Stimulated activated CD4-positive, alpha-beta T cell treated with anti-CD3 and anti-CD28 coated beads, Interleukin-1b, Interleukin-23, amount 100 ng/mL, for 4 hours (primary cell): ENCODE measurements at places on chromosomes 7 and 10.

GRCh38 chr10:5095687-5096086, 1.5 kb downstream of the AKR1C3 start:
- DNase-seq, result no peak

DNA sequence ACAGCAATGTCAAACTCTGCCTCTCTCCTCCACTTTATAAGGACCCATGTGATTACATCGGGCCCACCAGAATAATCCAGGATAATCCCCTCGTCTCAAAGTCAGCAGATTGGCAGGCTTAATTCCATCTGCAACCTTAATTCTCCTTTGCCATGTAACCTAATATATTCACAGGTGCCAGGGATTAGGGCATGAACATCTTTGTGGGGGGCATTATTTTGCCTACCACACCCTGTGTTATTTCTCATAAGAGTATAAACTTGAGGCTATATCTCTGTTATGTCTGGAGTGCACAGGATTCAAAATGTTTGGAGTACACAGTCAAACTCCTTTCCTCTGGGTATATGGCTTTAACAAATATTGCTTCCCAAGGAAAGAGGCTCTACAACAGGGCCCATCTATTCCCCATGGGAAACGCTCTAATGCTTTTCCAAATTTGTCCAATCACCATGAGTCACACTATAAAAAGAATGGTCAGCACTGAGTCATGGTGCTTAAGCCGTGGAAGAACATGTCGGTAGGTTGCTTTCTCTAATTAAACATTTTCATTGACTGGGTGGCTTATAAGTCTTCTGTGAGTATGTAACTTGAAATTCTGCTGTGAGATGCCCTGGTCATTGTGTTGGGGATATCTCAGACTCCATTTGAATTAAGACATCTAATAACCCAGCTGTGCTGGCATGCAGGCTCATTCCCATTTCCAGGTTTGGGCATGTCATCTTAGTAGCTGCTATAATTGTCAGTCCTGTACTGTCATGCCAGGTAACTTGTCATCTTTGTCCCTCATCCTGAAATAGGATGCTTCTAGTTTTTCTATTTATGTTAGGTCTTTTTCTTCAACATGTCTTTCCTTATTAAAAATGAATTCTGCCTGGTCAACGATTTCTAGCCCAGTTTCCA, 11.5 kb upstream of the AKR1B10 start:
- no peak for DNase-seq

- peak; percentile 6 for DNase-seq
Observed at GRCh38 chr7:66921918-66922486, 977 bp downstream of the TMEM248 start.

DNA sequence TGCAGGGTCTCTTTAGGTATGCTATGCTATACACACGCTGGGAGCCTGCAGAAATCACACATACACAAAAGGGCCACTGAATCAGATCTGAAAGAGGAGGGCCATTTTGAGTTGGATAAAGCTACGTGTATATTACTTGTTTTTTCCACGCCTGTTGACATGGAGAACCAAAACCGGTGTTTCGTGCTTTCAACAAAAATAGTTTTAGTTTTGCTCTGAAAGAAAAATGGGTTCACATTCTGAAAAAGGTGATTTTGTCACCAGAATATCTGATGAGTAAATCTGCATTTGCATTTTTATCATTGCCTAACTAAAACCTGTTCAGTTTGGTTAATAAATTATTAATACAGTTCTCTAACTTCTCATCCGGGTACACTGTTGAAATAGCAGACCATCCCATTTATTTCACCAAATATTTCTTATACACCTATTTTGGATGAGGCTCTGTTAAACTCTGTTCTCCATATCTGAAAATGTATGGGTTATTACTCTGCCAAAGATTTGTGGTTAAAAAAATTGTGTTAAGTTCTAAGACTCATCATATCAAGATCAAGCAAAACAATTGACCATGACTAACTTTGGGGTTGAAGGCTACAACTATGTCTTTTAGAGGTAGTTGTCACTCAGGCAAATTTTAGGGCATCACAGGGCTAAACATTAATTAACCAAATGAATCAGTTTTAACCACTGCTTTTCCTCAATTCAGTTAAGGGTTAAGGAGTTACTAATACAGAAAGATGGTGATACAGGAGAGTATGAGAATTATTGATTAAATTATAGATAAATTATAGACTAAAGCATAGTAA, 101.2 kb upstream of the RPA3 start:
- no peak for DNase-seq

- no peak for DNase-seq
Observed at GRCh38 chr10:101230183-101230917, 1.1 kb upstream of the LBX1 start.

GRCh38 chr7:30430276-30430675, 48.3 kb downstream of the NOD1 start:
- no peak for DNase-seq

GRCh38 chr10:108388706-108389105, 1224.2 kb upstream of the SORCS1 start:
- DNase-seq, result no peak

DNA sequence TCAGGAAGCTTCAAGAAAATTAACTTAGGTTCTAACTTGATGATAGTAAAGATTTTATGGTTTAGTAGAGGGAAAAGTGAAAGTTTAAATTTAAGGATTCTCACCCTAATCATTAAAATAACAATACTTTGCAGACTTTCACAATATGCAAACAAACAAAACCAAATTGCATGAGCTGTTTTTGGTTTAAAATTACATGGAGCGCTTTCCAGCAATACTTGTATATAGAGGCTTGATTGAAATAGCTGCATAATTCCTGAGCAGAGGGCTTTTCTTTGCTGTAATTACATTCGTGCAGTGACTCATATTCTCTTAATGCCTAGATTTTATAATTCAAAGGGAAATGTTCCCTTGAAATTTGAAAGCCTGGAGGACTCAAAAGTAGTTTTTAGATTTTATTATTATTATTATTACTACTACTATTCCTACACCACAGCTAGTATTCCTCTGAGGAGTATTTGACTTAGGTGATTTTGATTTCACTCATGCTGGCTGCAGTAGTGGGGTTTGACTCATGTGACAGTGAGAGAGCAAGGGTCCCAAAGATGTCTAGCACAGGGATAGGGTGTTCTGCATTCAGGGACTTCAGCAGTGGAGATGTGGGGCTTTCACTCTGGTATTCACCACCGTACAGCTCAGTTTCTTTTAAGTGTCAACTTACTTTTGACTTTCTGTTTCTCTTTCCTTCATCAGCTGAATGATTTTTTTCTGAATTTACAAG, 138.1 kb downstream of the ADAM22 start:
- no peak for DNase-seq

- DNase-seq, result no peak
Observed at GRCh38 chr10:10730471-10731043, 287.1 kb upstream of the CELF2 start.

- DNase-seq, result peak; percentile 14
Observed at GRCh38 chr7:134710854-134711624, 64.4 kb downstream of the BPGM start.

DNA sequence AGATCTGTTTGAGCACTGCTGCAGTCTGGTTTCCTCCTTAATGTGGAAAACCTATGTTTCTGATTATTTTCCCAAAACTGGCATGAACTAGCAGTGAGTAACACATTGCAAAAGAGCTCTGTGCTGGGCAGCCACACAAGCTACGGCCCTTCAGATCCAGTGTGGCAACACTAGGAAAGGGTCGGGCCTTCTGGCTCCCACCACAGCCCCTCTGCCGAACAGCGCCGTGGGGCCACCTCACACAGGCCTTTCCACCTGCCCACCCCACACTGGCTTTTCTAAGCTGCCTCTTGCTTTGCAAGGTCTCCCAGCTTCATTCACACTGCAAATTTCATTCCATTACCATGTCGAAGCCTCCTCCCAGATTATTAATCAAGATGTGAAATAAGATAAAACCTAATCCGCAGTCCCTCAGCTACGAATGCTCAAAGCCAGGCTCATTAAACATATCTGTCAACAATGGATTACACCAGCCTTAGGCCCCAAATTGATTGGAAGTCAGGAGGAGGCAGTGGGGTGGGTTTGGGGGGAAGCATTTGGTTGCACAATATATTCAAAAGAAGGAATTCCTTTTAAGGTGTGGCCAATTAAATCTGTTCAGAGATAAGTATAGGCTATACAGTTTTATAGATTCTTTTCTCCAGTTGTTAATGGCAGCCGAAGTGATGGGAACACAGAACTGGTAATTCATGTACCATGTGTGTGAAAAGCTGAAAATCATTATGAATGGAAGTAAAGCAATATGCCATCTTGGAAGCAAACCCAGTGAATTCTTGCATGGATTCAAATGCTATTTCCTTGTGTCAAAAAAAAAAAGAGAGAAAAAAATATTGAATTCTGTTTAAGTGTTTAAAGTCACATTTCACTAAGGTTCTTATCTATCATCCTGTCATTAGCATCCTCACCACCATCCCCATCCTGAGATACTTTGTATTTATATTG, 223.7 kb downstream of the MTERF1 start:
- DNase-seq, result no peak

DNA sequence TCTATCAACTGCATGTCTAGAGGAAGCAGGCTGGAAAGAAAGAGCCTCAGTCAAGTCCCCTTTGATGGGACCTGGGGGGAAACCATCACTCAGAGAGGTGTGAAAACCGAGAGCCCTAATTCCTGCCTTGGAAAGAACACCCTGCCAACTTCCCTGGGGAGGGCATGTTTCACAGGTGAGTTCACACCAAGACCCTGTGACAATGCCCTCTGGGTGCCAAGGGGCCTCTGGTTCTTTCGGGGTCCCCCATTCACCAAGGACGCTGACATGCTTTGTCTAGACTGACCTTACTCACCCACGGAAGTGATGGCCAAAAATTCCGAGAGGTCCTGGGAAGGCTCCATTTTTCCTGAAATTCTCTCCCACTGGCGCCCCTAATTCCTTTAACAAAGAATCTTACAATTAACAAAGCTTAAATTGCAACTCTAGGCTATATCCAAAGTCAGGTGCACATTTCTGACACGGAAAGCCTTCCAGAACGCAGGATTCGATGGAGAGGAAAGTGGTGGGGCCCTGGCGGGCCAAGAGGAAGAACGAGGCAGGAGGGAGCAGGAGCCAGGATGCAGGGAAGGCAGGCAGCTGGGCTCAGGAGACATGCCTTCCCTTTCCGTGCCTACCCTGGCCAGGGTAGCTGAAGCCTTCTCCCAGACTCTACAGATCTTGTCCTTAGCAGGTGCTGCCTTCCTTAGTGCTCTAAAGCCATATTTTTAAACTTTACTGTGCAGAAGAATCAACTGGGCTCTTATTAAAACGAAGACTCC, 23.7 kb downstream of the VSTM4 start:
- no peak for DNase-seq

- DNase-seq, result no peak
Observed at GRCh38 chr7:105782391-105783042, 93.9 kb downstream of the ATXN7L1 start.

DNA sequence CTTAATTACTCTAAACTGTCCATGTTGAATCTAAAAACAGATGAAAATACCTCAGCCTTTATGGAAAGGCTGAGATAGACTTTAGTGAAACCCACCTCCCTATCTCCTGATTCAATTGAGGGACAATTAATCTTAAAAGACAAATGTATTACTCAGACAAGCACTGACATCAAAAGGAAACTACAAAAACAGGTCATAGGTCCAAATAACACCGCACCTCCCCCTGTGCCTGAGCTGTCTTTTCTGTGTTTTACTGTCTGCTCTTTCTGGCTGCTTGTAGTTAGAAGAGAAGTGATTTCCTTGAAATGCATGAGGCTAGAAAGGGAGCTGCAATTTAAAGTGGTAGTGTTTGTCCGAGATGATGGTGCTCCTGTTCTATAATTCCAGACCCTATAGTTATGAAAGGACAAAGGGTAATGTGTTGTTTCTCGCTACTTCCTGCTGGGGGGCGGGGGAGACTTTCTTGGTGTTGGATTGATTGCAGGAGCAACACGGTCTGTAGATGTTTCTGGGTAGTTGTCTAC, 16.0 kb downstream of the AKR1C8 start:
- DNase-seq, result no peak

DNA sequence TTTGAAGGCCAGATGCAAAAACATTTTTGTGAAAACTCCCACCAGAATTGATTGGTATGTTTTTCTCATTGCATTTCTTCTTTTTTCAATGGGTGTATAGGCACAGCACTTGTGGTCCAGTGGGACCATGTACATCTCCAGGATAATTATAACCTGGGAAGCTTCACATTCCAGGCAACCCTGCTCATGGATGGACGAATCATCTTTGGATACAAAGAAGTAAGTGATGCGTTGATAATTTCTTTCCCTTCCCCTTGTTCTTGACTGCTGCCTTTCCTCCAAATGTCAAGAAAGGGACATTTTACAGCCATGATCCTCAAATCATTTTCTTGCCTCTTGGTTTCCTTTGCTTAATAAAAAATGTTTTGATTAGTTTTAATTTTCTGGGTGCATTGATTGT, 331.5 kb downstream of the PLXDC2 start:
- no peak for DNase-seq
